Activated T-cell treated with anti-CD3 and anti-CD28 coated beads, Interleukin-2, amount 50 U/mL, for 24 hours (primary cell): ENCODE measurements at places on chromosomes 2 and 18.

- DNase-seq: no peak
Measured at GRCh38 chr2:29519338-29519925, 402.0 kb downstream of the ALK start.

DNA sequence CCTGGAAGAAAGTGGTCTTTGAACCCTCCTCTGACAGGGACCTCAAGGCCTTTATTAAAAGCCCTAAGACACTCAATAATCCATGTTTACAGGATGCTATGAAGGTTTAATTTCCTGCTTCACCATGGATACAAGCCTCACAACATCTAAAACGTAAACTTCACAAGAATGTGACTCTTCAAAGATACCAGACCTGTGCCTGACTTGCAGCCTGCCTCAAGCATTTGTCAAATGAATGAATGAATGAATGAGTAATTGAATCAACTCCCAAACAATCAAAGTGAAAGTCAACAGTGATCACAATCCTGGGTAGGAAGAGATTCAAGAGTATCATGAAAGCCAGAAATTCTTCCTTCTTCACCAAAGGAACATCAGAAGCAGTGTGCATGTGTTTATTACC, 30.4 kb downstream of the KLF7 start:
- no peak for DNase-seq

- DNase-seq: no peak
Measured at GRCh38 chr2:217553679-217554078, 449.1 kb downstream of the TNS1 start.

GRCh38 chr2:39008665-39009064, 112.2 kb downstream of the SOS1 start:
- DNase-seq: no peak

- DNase-seq: peak; percentile 81
Measured at GRCh38 chr2:98761267-98761781, 30.4 kb upstream of the MGAT4A start.

GRCh38 chr2:203175371-203175770, 63.4 kb upstream of the CYP20A1 start:
- no peak for DNase-seq

DNA sequence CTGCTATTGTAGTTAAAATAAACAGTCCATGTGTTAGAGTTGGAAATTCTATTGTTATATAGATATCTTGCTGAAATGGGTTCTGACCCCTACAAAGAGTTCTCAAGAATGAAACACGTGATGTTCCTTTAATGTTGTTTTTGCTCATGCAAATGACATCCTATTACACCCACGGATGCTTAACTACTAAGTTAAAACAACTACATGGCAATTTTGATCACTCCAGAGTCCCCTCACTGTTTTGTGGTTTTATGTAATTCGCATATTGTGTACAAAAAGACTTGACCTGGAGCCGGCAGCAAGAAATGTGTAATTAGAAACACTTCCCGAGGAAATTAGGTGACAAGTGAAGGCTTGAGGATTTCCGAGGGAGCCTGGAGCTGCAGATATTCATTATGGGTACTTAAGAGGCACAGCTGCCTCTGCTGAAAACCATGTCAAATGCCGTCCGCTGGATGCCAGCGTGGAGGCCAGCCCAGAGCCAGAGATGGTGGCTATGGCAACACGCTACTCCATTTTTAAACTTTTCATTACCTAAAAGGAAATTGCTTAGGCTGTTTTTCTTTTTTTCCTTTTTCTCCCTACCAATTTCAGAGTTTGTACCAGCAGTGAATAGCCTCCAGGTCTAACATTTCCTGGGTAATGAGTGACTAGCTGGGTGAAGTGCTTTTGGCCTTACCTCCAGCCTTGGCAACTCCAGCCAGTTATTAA, 21.0 kb upstream of the CABLES1 start:
- no peak for DNase-seq

GRCh38 chr2:64860276-64860885, 128.8 kb upstream of the SLC1A4 start:
- no peak for DNase-seq

DNA sequence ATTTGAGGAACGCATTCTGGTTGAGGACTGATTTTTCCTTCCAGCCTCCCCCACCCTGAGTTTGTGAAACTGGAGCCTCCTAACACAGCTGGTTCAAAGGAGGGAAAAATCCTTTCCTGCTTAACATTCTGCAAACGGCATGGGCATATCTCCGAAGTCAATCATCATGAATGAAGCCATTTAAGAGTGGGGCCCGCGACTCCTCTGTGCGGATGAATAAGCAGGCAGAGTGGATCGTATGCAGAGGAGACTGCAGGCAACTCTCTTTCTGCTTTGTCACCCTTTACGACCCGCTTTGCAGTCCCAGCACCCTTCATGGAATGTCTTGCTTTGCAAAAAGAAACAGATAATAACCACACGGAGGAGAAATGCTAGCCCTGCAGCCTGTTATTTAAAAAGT, 305.2 kb downstream of the CLIP4 start:
- no peak for DNase-seq

- no peak for DNase-seq
Measured at GRCh38 chr2:72846171-72847095, 20.6 kb upstream of the EXOC6B start.

GRCh38 chr18:38563396-38563980, 997.9 kb upstream of the CELF4 start:
- no peak for DNase-seq

- DNase-seq: no peak
Measured at GRCh38 chr2:236393101-236393500, 128.9 kb upstream of the ASB18 start.

DNA sequence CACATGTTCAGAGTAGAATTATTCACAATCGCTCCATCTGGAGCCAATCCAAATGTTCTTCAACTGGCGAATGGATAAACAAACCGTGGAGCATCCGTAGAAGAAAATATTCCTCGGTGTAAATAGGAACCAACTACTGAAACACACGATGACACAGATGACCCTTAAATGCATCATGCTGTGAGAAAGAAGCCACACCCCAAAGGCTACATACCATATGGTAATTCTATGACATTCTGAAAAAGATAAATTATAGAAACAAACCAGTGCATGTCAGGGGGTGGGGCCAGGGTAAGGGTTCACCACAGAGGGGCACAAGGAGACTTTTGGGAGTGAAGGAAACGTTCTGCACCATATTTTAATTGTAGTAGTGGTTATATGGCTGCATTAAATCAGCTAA, 312.2 kb upstream of the SMIM21 start:
- DNase-seq: no peak

GRCh38 chr2:72984172-72984671, 66.9 kb downstream of the EMX1 start:
- DNase-seq: no peak

DNA sequence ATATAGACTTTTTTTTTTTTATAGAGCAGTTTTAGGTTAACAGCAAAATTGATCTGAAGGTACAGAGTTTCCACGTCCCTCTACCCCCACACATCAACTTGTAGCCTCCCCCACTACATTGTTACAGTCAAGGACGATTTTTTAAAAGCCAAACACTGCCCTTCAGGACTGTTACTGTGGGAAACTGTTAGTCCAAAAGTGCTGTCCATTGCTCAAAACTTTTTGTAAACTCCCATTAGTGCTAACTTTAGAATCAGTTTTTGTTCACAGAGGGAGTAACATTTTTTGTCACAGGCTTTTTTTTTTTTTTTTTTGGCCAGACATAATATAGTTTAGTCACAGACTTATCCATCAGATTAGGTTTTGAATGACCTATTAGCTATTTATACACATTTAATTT, 24.1 kb downstream of the ELP2 start:
- no peak for DNase-seq

GRCh38 chr2:114684403-114684802, 242.0 kb downstream of the DPP10 start:
- DNase-seq: no peak

DNA sequence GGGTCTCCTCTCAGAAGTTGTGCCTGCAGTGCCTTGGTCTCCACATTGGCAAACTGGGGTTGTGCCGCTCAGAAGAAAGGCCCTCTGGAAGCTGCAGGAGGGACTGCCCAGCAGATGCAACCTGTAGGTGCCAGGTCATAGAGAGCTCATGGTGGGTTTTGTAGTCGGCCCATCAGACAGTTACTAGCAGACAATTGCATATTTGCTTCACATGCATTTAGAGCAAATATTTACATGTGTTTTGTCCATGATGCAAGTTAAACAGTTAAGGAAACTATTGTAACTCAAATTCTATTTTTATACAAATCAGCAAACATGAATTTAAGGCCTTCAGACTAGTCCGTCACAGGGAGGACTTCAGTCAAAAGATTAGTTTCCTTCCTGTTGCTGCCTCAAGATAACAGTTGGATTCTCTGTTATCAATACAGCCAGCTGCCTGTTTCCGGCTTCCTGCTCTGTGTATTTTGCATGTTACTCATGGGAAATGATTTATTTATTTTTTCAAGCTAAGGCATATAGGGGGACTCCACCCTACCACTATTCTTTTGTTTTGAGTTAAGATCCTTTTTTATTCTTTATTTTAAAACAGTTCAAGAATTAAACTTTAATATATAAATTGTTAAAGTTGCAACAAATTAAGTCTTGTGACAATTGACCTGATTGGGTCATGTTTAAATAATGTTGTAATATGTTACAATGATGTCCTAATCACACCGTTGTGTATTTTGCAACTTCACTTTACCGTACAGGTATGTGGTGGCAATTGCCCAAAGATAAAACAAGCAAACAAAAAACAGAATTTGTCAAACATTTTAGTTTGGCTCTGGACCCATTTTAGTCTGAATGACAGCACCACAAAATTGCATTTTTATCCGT, 133.5 kb downstream of the SPTBN1 start:
- no peak for DNase-seq

DNA sequence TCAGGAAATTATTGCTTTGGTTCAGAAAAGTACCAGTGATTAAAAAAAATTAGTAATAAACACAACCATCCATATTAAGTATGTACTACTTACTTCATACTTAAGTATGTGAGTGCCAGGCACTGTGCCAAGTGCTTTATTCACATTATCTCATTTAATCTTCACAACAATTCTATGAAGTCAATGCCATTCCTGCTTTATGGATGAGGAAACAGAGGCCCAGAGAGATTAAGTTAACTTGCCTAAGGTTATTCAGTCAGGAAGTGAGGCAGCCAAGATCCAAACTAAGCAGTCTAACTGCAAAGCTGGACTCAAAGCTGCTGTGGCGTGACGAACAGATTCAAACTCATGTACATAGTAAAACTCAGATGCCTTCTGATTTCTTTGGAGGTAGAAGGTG, 22.3 kb downstream of the DTNB start:
- no peak for DNase-seq

DNA sequence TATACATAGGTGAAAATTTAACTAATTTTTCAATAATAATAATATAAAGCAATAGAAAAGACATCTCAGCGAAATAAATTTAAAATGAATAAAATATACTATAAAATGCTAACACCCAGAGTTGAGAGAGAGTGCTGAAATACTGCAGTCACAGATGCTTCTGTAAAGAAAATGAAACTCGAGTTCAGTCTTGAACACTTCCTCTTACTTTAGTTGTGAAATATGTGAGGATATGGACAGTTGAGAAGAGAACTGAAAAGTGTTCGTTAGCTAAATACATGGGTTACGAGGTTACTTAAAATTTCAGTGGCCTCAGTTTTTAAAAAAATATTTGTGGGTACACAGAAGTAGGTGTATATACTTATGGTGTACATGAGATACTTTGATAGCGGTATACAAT, 106.8 kb downstream of the DNAH7 start:
- no peak for DNase-seq

- no peak for DNase-seq
Measured at GRCh38 chr2:205463466-205464025, 218.8 kb upstream of the NRP2 start.

DNA sequence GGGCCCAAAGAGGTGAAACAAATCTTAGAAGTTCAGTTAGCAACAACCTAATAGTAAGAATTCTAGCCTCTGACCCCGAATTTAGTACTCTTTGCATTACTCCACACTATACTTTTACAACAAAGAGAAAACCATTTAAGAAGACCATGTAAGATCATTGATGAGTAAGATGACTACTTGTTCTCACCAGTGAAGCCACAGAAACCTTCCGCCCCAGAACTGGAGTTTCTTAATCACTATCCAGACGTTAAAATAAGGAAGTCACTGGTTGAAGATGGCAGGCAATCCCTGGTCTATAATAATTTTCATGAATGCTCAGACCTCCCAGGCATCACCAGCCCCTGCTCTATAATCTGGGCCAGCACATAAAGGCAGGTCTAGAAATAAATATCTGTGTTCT, 95.0 kb downstream of the TMEM163 start:
- no peak for DNase-seq

DNA sequence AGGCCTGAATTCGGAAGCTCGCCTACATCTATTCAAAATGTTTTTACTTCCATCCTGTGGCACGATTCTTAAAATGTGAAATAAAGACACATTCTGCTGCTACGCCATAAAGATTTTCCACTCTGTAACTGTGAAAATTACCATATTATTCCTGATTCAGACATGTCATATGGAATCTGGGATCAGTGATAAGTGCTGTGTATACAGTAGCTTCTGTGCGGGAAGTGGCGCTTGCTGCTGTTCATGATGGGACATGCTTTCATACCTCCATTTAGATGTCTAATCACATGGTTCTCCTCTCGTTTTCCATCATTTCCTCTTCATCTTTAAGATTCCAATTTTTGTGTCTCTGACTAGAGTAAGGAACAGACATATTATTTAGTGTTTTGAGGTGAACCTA, 163.2 kb downstream of the TMEM182 start:
- no peak for DNase-seq

DNA sequence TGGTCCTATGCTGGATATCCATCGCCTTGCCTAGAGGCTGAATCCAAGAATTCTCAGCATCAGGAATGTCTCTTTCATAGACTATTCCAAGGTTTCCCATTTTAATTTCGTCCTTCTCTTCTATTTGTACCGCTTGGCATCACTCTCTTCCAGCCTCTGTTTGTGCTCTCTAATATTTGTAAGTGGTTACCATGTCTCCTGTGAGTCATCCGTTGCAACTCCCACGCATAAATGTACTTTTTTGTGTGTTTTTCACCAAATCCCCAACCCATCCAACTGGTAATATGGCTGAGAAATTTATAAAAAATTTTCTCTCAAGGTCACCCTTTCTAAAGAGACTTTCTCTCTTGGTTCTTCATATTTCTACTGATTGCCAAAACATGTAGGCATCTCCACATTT, 21.8 kb downstream of the COLEC12 start:
- no peak for DNase-seq

DNA sequence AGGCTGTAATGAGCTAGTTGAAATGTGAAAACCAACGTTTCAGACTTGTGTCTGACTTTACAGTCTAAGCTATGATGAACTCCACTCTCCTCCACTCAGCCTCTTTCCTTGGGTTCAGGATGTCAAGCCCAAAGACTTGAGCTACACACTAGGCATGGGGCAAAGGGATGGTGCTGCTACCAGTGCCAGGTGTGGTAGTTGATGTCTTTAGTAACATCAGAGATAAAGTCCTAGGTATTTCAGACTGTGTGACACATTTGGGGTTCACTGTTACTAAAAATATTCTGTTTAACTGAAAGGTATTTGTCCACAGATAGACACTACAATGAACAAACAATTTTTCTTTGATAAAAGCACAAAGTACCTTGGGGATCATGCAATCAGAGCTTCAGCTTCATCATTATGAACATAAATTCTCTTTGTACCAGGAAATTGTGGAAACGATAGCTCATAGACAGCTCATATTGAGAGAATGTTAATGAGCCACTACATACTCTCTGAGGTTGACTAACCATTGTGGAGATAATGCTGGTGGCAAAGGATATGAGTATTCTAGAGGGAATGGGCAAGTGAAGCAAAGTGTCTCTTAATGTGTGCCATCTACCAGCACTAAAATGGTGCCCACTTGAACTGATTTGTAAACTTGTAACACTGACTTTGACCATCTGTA, 253.7 kb upstream of the THUMPD2 start:
- DNase-seq: no peak

- DNase-seq: no peak
Measured at GRCh38 chr2:85087541-85087940, 45.7 kb upstream of the TCF7L1 start.
